ENCODE measurements at places on chromosomes 12 and 14. TPM values are rescaled to one million over a fixed set of nuclear protein-coding genes. Genes with fewer than 3 reads are reported as not detected.

DNA sequence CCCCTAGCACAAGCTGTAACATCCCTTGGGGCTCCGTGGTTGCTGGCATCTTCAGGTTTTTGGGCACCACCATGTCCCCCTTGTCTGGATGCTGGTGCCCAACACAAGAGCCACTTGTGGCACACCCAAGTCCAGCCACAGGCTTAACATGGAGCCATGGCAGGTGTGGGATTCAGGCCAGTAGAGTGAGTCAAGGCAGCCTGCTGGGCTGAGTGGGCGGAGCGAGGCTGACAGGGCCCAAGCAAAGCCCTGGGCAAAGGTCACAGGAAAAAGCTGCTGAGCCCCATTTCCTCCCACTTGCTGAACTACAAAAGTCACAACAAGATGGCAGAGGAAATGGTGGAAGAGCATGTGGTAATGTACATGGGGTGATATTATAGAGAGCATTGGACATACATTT, 950.7 kb upstream of the FLRT2 start:
- no peak for DNase-seq

GRCh38 chr12:92156704-92157395, 11.2 kb upstream of the BTG1 start:
- no peak for DNase-seq

GRCh38 chr14:24182110-24182882, 6.3 kb downstream of the IPO4 start:
- DNase-seq, result no peak

- DNase-seq, result no peak
Observed at GRCh38 chr12:10615532-10615931, 2.1 kb upstream of the MAGOHB start.

Gene PGF
- total RNA-seq, result 33.7 TPM
